ENCODE measurements at places on chromosomes 5 and 9.

DNA sequence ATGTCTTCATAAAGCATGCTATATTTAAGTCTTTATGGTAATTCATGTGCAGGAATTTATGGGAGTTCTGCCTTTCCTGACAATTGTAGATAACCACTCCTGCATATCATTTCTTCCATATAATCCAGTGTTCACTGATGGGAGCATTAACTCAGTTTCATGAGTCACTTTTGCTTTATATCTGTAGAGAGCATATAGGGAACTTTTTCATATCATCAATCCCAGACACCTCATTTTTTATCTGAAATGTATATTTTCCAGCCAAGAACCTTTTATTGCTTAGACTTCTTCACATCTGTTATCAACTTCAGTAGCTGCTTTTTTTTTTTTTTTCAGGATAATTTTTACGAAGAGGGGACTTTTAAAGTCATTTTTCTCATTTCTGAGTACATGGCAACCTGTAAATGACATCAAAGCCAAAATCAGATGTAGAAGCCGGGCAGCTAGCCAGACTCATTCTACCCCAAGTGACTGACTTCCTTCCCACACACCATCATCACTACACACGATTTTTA is 41.1 kb downstream of the NFX1 start:
- DNase-seq: no peak

- DNase-seq: no peak
Measured at GRCh38 chr9:122001491-122002201, 91.5 kb downstream of the TTLL11 start.

DNA sequence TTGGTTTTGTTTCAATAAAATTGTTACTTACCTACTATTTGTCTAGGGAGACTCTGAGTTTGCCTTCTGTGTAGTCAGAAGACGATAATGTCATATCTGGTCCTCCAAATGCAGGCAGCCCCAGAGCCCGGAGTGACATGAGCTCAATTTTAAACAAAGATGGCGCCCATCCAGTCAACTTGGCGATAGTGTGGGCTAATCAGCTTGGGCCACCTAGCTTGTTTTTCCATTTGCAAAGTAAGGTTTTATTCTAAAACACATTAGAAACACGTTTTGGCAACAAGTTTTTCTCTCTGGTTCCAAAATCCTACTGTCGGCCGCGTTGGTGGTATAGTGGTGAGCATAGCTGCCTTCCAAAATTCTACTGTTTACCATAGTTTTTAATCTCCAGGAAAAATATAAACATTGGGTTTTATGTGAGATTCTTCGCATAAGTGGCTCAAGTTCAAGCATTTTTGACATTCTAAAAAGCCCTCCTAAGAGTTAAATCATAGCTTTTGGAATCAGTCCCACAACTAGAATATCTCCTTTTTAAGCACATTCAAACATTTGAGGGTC is 13.2 kb downstream of the TSC1 start:
- DNase-seq: no peak

DNA sequence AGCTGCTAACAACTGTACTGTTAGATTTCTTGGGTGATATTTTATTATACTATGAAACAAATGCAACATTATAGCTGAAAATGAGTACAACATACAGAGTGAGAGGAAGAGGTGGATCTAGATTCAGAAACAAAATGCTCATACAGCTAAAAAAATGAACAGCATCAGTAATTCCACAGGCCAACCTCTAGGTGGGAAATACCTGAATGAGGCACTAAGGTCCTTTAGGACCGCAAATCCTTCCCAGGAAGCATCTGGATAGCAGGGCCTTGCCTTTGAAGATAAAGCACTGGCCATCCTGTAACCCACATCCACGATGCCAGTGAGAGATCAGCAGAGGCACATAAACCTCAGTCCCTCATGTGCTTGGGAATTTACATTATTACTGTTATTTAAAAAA is 310.8 kb downstream of the YTHDC2 start:
- DNase-seq: no peak

DNA sequence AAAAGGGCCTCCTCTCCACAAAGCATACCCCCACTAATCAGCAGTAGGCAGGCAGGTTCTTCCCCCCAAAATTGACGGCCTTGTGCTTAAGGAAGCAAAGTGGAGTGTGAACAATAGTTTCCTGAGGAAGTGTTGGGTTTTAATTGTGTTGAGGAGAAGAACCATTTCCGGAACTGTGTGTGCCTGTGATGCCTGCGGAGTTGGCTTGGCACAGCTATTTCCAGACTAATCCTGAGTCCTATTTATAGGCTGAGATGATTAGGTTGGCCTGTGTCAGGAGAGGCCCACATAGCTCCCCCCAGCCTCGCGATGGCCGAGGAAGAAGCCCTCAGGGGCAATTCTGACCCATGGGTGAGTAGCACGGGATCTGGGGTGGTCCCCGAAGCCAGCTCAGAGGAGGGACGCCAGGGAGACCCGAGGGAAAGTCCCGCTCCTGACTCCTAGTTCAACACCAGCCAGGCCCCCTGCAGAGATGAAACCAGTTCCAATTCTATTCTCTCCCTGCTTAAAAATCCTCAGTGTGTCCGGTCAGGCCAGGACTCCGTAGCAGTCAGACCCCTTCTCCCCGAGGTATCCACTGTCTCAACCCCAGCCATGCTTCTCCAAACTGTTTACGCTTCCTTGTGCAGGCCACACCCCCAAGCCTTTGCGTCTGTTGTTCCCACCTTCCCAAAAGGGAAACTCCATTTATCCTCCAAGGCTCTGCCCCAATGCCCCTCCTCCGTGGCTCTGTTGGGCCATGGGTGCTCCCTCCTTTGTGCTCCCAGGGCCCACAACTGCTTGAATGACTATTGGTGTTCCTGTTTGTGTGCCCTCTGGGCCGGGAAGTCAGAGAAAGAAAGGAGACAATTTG is 18.1 kb downstream of the GSN start:
- DNase-seq: no peak

DNA sequence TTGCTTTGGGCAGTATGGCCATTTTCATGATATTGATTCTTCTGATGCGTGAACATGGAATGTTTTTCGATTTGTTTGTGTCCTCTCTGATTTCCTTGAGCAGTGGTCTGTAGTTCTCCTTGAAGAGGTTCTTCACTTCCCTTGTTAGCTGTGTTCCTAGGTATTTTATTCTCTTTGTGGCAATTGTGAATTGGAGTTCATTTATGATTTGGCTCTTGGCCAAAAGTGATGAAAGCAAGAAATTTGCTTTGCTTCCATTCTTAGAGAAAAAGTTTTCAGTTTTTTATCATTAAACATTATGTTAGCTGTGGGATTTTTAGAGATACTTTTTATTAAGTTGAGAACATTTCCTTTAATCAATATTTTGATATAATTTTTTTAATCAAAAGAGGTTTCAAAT is 203.5 kb downstream of the TAF11L14 start:
- no peak for DNase-seq

DNA sequence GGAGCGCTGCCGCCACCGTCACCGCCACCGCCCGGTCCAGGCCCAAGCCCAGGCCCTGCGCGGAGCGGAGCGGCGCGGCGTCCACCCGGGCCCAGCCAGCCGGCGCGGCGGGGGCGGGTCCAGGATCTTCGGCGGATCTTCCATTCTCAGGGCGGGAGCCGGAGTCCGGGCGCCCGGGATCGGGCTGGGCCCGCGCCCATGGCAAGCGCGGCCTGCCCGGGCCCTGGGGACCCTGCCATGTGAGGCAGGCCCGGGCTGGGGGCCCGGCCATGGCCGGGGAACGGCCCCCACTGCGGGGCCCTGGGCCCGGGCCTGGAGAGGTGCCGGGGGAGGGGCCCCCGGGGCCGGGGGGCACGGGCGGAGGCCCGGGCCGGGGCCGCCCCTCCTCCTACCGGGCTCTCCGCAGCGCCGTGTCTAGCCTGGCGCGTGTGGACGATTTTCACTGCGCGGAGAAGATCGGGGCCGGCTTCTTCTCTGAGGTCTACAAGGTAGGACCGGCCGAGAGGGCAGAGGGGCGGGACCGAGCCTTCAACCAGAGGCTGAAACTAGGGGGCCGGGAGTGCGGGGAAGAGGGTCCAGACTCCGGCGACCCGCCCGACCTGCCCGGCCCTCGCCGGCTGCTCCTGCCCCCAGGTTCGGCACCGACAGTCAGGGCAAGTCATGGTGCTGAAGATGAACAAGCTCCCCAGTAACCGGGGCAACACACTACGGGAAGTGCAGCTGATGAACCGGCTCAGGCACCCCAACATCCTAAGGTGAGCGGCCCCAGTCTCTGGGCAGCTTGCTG is 482 bp downstream of the TESK1 start:
- DNase-seq: peak; percentile 20

GRCh38 chr5:91397791-91398190 is 14.7 kb upstream of the ARRDC3 start:
- no peak for DNase-seq

GRCh38 chr5:14660833-14661232 is 3.7 kb upstream of the OTULIN start:
- DNase-seq: no peak

DNA sequence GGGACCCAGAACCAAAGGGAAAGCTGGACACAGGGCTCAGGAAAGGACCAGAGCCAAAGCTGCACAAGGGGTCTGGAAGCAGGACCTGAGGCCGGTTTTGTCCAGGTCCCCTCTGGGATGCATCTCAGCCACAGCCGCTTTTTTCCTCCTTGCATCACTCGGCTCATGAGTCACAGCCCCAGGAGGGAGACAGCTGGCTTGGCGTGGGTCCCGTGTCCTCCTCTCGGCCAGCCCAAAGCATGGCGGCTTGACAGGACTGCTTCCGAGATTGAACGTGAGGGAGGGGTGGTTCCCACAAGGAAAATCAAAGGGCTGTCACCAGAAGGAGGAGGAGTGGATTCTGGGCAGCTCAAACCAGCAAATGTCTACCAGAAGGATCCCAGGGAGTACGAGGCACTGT is 56.7 kb upstream of the CPLX2 start:
- DNase-seq: no peak

DNA sequence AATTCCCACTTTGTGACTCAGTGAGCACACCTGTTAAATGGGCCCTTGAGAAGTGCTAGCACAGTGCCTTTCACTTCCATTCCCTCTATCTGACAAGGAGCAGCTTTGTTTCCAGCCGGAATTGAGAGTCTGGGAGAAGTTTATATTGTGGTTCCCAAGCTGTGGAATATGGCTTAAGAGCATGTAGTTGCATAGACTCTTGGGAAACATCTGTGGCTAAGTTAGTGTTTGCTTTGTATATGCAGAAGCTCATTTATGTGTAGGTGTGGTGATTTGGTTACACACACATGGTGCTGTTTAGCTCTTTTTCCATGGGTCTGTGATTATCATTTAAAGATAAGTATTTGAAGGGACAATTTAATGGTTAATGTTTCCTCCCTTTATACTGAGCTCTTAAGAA is 110.5 kb upstream of the HMHB1 start:
- no peak for DNase-seq

DNA sequence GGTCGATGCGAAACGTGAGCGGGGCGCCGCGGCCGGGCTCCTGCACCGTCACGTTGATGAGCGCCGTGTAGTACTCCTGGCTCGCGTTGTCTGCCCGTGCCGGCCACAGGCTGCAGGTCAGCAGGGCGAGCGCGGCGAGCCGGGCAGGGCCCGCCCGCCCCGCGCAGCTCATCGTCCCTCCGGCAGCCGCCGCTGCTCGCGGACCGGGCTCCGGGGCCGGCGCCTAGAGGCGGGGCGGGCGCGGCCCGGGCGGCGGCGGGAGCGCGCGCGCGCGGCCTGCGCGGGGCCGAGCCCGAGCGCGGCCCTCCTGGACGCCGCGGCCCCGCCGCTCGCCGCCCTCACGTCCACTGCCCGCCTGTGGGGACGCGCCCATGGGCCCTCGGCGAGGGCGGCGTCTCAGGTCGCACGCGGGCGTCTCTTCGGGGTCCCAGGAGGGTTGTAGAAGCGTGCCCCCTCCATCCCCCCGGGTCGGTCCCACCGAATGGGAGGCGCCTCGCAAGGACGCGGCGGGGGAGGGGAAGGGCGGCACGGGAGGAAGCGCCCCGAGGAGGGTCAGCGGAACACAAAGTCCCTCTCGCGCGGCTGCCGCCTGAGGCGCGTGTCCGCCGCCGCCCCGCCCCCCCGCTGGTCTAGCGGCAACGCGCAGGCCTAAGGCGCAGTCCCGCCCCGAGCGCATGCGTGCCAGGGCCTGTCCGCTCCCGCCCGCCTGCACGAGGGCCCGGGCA is at the start of gene RNF130:
Gene RNF130, minus strand, starts transcription at position 229 of the 725 bp plus-strand sequence. Its CDS starts 57 bp downstream, at position 172.
- DNase-seq: peak; percentile 85

DNA sequence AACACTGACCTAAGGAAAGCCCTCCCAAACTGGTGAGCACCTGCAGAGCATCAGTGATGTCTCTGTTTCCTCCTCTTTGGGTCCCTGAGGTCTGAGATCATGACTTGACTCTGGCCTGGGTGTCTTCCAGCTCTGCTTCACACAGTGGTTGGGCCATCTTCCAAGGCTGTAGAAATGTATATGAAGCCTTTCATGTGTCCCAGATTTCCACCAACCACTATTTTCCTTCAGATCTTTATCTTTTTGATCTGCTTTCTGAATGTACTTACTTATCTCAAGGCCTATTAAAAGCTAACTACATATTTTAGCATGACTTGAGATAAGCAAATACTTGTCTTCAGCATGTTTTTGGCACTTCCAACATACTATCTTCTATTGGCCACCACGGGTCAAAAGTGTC is 47.1 kb downstream of the PRELID2 start:
- no peak for DNase-seq

- DNase-seq: no peak
Measured at GRCh38 chr9:73597771-73598170, 446.1 kb downstream of the ANXA1 start.

- no peak for DNase-seq
Measured at GRCh38 chr9:14170973-14171596, 142.9 kb downstream of the NFIB start.

GRCh38 chr9:6667633-6668280 is 22.2 kb upstream of the GLDC start:
- DNase-seq: no peak

DNA sequence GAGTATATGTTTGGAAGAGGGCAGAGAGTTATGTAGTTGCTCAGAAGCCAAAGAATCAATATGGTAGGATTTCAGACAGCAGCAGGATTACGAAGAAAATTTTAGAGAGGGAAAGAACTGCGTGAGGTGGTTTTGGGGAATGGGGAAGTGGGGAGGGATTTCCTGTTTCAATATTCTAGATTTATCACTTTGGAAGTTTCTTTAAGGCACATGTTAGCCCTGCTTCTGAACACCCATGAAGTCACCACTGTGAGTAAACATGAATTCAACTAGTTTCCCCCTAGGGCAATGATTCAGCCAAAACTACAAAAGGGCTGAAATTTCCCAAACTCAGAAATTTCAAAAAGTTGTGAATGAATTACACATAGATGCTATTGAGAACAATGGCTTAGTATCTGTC is 132.2 kb downstream of the EBF1 start:
- DNase-seq: no peak

GRCh38 chr9:28916348-28916747 is 1343.1 kb upstream of the C9orf72 start:
- no peak for DNase-seq

DNA sequence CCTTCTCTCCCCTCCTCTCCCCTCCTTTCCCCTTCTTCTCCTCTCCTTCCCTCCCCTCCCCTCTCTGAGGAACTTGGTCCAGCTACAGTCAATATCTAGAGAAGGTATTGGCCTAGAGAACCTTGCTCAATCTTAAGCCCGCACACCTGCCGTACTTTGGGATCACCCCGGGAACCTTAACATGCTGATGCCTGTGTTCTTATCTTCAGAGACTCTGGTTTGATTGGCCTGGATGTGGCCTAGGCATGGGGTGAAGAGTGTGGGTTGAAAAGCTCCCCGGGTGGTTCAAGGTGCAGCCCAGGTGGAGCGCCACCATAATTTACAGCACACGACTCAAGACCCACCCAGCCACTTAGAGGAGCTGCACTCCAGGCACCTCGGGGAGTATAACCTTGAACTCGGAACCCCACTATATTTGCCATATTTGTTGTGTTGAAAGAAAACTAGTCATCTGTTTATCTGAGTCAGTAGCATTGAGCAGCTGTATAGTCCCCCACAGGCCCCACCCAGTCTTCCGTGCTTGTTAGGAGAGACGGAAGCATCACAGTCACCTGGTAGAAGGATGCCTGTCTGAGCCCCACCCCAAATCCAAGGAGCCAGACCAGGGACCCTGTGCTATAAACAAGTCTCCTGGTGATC is 14.4 kb upstream of the PHF19 start:
- DNase-seq: peak; percentile 46
